ENCODE measurements at places on chromosomes 13 and 19. TPM values are rescaled to one million over a fixed set of nuclear protein-coding genes. Genes with fewer than 3 reads are reported as not detected.

Gene NXNL1
- not detected for total RNA-seq

Gene CEACAM4
- total RNA-seq, result not detected

Gene PRKACA
- 82.9 TPM for total RNA-seq

Gene LGALS4
- total RNA-seq, result not detected

Gene APOE
- total RNA-seq, result 65.9 TPM

Gene MAST1
- total RNA-seq, result 230 TPM

Gene ELSPBP1
- not detected for total RNA-seq

Gene PODNL1
- total RNA-seq, result 8.9 TPM

Gene CEACAM21
- total RNA-seq, result not detected

Gene CGB8
- total RNA-seq, result not detected

Gene KHSRP
- 318 TPM for total RNA-seq

Gene LGALS7
- not detected for total RNA-seq

Gene BRME1
- total RNA-seq, result 4.6 TPM

All from glutamatergic neuron (in vitro differentiated cells).